ENCODE measurements at places on chromosomes 4 and X.

DNA sequence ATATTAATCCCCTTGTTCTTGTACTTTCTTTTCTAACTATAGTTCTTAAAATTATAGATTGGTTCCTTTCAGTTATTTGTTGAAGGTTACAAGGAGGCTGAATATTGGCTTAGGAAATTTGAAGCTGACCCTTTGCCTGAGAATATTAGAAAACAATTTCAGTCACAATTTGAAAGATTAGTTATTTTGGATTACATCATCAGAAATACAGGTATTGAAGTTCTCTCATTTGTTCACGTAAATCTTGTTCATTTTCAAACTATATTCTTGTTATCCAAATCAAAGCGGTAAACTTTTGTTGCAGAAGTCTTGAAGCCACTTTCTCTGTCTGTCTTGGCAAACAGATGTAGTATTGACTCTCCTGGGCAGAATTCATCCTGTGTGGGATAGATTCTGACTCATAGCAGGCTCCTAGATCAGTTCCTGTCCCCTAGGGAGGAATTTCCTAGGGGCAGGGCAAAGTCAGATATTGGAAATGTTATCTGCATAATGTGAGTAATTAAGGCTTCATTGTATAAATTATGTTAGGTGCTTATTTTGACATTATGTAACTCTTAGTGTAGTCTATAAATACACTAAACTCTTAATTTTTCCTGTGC lies 25.2 kb downstream of the PI4K2B start:
- DNase-seq: no peak

DNA sequence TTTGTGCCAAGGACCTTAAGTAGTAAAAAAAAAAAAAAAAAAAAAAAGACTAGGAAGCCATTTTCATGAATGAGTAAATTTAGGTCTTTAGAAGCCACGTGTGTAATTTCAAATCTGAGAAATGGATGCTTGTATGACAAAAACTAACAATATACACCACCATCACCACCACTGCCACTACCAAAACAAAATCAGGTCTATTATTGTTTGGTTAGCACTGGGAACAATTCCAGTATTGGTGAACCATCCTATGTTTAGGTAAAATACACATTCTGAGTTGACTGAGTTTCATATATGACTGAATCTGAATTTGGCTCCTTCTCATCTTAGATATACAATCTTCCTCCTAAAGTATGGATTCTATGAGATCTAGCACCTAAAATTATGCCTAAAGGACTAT lies 8.8 kb upstream of the TMSB4X start:
- DNase-seq: no peak

DNA sequence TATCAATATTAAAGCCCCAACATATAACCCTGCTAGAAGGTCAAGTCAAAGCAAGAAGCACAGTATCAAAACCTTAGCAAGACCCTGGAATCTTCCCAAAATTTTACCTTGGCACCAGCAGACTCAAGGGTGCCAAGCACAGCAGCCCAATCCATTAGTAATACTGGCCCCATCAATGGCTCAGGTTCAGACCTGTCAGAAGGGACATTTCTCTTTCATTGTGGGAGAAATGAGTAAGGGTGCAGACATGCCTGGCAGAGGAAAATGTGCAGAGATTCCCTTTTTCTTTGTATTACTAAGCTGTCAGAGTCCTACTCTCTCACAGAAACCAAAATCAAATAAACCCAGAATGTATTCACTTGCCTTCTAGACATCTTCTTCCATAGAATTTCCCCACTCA lies 203.9 kb downstream of the EVC2 start:
- DNase-seq: no peak

GRCh38 chrX:153863251-153863991 lies 22.6 kb downstream of the L1CAM start:
- DNase-seq: no peak

- DNase-seq: no peak
These were observed 186.6 kb downstream of the CPEB2 start for GRCh38 chr4:15188605-15189539.

- DNase-seq: no peak
These were observed 52.2 kb downstream of the ANK2 start for GRCh38 chr4:113101669-113102068.

DNA sequence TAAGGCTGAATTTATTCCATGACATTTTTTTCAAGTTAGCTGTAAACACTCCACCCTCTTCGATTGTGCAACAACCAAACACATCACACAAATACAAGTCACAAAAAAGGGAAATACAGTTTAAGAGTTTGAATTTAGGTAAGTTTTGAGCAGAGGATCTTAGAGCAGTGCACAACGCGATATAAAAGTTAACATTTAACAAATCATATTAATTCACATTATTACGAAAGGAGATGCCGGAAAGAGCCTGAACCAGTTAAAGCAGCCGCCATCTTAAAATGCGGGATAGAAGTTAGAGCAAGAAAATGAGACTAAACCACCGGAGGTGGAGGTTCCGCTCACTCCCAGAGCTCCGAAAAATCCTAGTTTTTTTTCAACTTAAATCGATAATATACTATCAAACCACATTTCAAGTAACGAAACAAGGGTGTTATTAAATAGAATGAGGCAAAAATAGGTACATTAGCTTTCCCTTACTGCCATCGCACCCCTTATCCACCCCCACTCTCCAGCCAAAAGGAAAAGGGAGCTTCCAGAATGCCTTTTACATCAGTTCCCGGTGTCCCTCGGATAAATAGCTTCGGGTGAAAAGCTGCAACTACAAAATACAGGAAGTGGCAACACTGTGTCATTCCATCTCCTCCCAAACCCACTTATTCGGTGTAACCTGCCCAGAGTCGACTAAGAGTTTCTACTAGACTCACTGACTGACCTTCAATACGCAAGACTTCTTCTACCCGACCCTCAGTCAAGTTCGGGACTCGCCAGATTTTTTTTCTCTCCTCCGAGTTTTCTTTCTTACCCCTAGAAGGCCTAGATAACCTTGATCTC lies 1.9 kb downstream of the UBE2D3 start:
- no peak for DNase-seq

DNA sequence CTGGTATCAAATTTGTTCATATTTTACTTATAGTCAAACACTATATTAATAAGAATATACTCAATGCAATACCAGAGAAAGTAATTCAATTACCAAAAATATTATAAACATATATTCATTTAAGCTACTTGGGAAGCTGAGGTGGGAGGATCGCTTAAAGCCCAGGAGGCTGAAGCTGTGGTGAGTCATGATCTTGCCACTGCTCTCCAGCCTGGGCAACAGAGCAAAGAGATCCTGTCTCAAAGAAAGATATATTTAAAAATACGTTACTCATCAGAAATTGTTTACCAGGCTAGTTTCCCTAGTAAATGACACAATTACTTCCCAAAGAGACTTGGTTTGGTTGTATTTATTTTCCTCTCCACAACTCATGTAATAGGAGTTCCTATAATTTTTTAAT lies 433.6 kb downstream of the GASK1B start:
- no peak for DNase-seq

- DNase-seq: no peak
These were observed 19.5 kb upstream of the GALNTL6 start for GRCh38 chr4:171793723-171794122.

DNA sequence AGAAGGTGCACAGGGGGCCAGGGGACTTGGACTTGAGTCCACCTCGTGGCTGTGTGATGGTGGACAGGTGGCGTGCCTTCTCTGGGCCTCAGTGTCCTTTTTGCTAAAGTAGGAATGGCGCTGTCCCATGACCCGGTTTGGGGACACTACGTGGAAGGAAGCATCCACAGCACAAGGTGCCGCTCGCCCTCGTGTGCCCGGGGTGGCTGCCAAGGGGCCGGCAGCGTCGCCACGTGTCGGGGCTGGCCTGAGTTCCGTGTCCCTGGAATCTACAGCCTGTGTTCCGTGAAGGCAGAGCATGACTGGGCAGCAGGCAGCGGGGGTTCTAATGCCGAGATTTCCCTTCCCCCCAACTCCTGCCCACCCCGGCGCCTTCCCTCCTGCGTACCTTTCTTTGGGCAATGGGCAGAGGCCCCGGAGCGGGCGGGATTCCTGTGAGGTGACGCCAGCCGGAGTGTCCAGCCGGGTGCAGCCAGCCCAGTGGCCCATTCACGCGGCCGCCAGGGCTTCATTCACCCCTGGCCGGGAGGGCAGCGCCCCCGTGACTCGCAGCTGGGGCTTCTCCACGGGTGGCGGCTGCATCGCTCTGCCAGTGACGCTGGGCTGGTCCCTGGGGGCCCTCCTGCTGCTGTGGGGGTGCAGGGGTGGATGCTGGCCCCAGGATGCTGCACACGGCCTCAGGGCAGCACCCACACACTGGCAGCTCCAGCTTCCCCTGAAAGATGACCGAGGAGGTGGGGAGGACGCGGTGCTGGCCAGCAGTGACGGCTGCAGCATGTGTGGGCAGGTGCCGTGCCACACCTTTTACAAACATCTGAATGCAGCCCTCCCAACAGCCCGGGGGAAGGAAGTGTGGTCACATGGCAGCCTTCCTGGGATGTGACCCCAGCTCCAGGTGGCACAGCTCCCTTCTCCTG lies 21.2 kb downstream of the DOK7 start:
- no peak for DNase-seq

- DNase-seq: no peak
These were observed 14.8 kb downstream of the TBC1D1 start for GRCh38 chr4:37905533-37906169.

DNA sequence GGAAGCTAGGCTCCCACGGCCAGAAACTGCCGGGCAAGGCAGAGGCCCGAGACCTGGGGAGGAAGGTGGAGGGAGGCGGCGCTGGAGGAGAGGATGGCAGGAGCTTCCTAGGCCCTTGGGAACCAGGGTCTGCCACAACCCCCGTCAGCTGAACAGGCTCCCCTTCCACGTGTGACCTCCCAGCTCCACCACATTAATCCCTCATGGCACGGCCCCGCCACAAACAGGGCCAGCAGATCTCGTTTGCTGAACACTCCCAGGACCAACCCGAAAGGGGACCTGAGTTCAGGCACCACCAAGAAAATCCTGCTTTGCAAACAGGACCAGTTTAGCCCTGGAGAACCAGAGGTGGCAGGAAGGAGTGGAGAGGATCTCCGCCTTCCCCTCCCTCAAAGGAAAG lies 62.7 kb downstream of the FHDC1 start:
- no peak for DNase-seq

Data from activated T-cell treated with anti-CD3 and anti-CD28 coated beads for 48 hours (primary cell).